Jurkat, Clone E6-1 (cell line): ENCODE measurements at places on chromosomes 13 and 19.

DNA sequence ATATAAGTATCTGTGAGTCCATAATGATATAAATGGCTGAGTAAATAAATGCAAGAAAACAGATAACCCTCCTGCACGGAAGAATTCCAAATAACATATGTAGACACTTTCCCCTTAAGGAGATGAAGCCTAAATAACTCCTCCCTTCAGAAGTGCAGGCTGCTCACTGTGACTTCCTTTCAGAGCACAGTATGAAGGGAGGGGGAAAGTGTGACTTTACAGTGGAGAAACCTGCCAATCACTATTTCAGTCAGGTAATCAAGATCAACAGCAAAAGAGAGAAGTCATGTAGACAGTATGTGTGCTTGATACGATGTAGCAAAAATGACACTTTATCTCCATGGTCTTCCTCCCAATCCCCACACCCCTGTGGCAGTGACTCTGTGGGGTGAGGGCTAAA, 7.1 kb downstream of the GGACT start:
- DNase-seq: no peak

GRCh38 chr13:102316732-102317131, 85.1 kb downstream of the FGF14 start:
- DNase-seq: no peak

GRCh38 chr19:44806291-44806690, 2.6 kb upstream of the BCAM start:
- DNase-seq: no peak

- no peak for DNase-seq
These were observed 105.6 kb upstream of the SERP2 start for GRCh38 chr13:44267980-44268379.

- DNase-seq: no peak
These were observed 1.7 kb downstream of the HIF3A start for GRCh38 chr19:46298479-46299003.

DNA sequence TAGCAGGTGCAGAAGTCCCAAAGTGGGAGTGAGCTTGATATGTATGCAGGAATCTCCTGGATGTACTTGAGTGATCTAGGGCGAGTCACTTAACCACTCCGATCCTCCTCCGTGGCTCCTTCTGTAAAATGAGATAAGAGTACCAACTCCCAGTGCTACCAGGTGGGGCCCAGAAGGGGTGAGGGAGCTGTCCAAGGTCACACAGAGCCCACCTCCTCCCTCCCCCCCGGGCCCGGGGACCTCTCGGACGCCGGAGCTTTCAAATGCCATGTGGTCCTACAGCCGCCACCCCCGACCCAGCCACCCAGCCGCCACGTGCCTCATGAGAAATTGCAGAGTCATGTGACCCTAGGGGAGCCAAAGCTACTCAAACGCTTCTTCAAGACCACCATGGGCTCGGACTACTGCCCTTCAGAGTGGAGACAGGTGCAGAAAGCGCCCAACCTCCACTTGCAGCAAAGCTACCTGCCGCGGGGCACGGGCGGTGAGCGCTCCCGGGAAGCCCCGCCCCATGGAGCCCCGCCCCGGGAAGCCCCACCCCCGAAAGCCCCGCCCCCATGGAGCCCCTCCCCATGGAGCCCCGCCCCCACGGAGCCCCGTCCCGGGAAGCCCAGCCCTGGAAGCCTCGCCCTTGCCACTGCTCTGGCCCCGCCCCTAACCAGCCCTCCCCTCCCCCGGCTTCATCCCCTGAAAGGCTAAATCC, 10.1 kb upstream of the ZNF358 start:
- no peak for DNase-seq

GRCh38 chr19:6534451-6535093, 3.7 kb downstream of the TNFSF9 start:
- no peak for DNase-seq
